ENCODE measurements at places on chromosomes 11 and 22.

- DNase-seq = no peak
These were observed 180.5 kb upstream of the ZBED5 start for GRCh38 chr11:11038352-11038751.

DNA sequence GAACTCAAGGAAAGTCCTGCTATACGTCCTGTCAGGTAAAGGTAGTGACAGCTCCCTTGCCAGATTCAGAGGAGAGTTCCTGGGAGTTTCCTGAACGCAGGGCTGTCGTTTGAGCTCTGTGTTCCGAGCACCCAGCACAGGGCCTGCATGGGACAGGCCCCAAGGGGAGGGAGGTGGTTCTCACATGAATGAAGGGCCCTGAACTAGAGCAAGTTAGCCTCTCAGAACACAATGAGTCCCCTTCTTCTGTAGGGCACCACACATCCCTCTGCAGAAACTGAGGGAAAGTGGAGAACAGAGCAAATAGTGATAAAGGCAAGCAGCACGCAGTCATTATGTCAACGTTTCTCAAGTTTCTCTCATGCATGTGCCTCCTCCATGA lies 35.3 kb downstream of the NEU3 start:
- DNase-seq = no peak

GRCh38 chr11:90453525-90453924 lies 230.7 kb upstream of the CHORDC1 start:
- DNase-seq = no peak

DNA sequence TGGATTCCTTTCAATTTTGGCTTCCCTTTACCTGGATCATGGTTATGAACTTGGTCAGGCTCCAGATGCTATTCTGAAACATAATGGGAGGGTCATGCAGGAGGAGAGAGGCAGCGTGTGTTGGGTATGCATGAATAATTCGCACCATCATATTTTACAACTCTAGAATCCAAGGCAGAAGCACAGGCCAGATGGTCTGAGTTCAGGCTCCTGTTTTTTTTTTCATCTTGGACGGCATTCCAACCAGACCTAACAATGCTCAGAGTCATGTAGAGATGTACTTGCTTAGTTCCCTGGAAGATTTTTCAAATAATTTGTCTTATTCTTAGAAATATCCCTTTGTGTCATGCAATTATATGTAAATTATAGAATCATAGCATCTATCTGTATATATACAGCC lies 393.5 kb downstream of the JRKL start:
- DNase-seq = no peak

DNA sequence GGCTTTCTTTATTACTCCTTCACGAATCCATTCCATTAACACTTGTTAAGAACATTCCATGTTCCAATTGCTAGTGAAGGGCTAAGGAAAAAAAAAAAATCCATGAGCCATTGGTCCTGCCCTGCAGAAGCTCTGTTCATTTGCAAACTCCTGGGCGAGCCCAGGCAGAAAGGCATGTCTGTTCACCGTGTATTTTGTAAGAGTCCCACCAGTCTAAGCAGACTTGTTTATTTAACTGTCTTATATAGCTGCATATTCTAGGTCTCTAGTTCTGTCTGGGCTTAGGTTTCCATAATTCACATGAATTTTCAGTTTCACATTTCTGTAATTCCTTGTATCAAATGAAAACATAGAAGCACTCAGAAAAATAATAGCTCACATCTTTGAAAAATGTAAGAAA lies 97.4 kb upstream of the POU2AF2 start:
- no peak for DNase-seq

- no peak for DNase-seq
These were observed 61.8 kb downstream of the SMIM38 start for GRCh38 chr11:69217276-69218105.

GRCh38 chr11:131186629-131187101 lies 183.8 kb upstream of the NTM start:
- DNase-seq = no peak

GRCh38 chr11:121352251-121352891 lies 59.8 kb downstream of the SC5D start:
- no peak for DNase-seq

Data from activated CD4-positive, alpha-beta T cell treated with anti-CD3 and anti-CD28 coated beads for 24 hours (primary cell).